ENCODE measurements at places on chromosomes 1 and 21.

DNA sequence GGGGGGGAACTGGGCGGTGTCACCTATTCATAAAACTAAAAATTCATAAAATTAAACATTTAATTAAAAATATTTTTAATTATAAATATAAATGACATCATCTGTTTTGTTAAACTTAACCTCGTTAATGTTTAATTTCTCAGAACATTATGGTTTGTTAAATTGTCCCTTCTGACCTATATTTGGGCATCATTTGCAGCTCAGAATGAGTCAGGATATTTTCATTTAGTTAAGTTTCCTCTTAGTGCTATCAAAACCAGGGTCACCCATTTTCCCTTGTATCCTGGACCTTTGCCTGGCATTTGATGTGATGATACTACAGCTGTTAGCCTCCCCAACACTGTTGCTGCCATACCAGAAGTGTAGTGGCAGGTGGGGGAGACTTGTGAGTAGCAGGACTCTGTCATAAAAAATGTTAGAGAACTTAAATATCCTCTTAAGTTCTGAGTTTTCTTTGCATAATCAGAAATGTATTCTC is 30.3 kb downstream of the TSNAX start:
- DNase-seq: no peak

DNA sequence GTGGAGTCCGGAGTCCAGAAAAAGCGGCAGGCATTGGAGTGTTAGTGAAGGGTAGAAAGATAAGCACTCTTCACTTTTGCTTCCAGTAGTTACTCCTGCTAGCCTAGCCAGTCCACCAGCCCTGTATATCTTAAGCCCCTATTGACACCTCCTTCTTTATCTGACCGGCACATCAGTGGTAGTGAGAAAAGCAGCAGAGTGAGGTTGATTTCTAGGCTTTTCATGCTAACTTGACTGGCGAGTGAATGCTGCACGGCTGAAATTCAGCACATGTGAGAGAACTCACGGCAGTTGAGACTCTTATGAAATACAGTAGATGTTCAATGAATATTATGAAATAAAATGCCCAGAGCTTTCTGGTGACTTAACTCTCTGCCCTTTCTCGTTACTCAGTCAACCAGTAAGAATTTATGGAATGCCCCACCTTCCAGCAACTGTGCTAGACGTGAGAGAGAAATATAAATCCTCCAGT is 128.2 kb downstream of the CACHD1 start:
- no peak for DNase-seq

DNA sequence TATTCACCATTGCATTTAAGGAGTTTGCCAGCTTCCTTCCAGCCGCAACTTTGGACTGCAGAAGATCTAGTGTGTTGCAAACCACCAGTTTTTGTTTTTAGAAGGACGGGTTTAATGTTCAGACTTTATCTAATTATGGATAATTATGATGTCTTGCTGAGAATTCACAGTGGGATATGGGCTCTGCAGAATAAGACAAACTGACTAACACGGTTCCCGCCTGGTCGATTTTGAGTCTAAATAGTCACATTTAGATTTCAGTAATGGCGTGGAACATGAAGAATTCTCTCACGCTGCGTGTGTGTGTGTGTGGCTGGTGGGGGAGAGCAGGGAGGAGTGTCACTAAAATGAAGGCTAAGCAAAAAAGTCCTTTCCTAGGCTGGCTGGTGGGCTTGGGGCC is 48.5 kb upstream of the DMRTB1 start:
- DNase-seq: no peak

- DNase-seq: no peak
Measured at GRCh38 chr1:41775956-41776585, 142.7 kb downstream of the HIVEP3 start.

DNA sequence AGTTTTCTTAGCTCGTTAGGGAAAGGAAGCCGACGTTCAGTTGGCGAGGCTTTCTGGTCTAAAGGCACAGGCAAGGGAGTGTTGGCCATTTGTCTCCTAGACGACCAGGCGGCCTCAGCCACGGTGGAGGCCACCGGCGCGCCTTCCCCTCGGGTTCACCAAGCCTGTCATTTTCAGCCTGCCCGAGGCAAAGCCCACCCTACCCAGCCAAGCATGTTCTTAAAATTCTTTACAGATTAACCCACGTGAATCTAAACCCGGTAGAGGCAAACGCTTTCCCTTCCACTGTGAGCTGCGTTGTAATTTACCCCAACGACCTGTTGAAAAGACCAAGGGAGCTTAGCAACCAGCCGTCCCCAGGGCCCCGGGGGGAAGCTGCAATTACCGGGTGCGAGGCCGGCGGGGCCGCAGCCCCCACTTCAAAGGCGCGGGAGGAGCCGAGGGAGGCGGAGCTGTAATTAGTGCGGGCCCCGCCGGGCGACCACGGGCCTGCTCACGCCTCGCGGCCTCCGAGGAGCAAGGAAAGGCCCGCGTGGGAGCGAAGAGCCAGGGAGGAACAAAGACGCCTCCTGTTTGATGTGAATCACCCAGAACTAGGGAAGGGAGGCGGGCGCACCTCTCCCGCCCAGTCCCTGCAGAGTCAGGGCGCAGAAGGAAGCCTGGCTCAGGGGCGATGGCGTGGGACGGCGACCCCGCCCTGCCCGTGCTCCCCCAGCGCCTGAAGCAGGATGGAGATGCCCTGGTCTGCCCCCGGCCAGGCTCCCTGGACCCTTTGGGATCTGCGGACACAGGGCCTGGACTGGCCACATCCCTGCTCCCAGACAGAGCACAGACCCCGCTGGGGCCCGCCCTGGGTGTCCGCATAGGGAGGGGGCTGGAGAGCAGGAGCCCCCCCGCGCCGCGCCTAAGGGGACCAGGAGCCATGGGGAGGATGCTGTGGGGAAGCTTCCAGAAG is 12.1 kb upstream of the TSPEAR start:
- DNase-seq: no peak

GRCh38 chr1:25208561-25209222 is 23.6 kb downstream of the SYF2 start:
- no peak for DNase-seq

GRCh38 chr1:93450321-93450720 is 2.4 kb downstream of the FNBP1L start:
- DNase-seq: no peak

DNA sequence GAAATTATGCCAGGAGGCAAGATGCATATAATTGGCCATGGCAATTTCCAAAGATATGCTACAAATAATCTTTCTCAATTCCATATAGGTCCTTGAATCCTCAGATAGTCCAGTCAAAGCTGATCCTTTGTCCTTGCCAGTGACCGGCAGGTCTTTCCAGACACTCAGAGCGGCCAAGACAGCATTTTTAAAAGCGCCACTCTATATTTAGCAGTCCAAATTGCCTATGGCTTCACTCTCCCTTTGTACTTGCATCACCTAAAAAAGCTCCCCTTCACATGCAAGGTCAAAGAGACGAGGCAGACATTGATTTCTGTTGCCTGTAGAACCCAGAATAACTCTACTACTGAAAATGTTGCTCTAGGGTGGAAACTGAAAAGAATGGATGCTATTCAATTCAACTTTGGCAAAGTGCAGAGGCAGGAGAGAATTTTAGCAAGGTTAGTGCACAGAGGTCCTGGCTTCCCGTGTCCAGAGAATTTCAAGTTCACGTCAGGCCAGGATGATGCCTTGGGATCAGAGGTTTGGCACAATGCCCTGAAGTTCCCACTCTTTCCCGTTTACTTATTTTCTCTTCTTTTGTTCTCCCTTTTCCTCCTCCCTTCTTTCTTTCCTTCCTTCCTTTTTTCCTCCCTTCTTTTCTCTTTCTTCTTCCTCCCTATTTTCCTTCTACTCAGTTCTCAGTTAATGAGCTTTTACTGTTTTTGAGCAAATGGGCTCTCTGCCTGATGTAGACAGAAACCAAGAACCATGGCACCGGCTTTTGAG is 108.5 kb downstream of the KCNK1 start:
- DNase-seq: no peak

DNA sequence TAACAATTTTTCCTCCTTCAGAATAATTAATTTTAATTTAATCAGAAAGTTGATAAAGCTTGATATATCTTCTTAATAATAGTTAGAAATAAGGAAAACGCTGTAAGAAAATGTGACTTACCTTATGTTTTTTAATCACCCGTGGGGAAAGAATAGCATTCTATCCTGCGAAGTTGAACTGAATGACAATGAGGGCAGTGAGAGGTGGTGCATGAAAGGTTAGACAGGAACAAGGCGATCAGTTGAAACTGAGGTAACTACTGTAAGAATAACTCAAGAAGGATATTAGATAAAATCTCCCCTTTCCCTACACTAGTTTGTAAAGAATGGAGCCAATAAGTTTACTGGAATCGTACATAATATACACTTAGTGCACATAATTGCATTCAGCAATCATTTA is 655.0 kb upstream of the NCAM2 start:
- no peak for DNase-seq

DNA sequence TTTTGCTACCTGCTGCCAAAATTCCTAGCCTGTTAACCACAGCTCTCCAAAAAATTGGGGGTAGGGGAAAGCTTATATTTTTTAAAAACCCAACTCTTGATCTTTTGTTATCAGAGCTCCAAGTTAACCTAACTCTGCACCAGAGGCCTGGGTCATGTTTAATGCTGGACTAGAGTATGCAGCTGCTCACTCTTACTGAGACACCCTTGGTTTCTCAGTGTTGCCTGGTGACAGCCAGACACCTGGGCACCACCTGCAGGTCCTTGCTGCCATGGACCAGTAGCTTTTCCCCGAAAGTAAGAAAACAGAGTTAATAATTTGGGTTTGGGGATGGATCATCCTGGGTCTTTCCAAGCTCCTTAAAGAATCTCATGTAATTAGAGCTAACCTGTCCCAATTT is 30.1 kb downstream of the KCNJ6 start:
- no peak for DNase-seq

DNA sequence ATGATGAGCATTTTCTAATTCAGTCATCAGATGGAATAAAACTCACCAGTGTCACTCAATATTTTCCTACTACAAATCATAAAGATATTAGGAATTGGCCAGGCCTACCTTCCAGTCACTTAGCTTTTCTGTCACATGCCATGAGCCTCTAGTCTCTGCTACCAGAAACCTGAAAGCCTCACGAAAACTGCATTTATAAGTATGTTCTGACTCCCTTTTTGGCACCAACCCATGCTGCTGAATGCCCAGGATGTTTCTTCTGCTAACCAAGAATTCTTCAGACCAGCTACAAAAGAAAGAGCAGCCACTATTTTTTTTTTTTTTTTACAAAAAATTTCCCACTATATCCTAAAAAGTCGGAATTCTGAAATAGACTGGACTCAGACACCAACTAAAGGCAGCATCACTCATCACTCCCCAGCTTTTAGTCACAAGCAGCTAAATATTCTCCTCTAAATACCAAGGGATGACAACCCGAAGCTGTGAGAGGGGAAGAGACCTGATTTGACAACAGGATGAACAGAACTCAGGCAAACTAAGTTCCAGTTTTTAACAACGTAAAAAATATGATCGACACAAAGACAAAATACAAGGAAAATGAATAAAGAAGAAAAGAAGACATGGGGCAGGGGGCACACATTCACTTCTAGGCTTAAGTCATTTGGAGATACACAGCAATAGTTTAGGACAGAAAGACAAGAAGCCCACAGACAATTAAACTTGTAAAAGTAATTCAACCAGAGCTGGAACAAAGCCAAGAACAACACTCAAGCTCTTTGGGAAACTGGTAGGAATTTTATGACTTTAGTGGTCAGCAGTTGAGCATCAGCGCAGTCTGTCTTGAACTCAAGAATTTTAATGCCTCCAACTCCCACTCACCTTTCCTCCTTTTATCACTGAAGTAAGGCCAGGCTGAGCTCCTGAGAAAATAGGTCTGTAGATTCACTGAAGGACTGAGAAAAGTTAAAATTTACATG is 1.7 kb downstream of the DCAF8 start:
- no peak for DNase-seq

DNA sequence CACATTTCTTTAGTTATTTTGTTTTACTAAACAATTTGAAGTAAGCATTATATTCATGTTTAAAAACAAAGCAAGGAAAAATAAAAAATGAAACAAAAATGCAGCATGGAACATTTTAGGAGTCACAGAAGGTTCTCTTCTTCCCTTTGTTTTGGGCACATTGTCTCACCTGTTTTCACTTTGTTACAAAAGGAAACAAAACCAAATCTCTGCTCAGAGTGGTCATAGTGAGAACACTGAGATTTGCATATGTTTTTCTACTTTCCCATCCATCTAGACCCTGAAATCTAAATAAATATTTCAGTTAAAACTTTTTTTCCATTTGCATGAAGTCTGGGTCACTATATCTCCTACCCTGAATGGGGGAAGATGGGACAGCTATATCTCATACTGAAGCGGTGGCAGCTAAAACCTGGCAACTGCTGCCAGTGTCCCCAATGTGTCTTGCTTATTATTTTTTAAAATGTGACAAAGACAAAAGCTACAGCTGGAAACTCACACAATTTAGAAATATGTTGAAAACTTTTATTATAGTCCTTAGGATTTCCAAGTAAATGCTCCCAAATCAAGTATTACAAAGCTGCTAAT is 3.5 kb downstream of the EXOC8 start:
- DNase-seq: no peak

GRCh38 chr1:24216276-24217074 is 29.4 kb upstream of the IFNLR1 start:
- DNase-seq: no peak

DNA sequence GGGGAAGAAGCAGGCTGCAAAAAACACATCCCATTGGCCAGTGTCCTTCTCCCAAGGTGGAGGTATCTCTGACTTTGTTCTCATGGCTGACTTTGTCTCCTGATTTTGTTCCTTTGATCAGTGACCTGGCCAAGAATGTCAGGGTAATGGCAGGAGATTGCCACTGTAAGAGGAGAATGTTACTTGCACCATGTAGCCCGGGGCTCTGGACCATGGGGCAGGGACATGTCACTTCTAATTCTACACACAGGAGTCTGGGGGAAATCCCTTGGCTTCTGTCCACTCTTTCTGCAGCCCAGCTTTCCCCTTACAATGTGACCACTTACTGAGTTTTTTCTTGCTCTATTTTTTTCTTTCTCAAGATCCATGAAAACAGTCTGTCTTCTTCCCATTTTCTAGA is 87.7 kb upstream of the LRRN2 start:
- no peak for DNase-seq

DNA sequence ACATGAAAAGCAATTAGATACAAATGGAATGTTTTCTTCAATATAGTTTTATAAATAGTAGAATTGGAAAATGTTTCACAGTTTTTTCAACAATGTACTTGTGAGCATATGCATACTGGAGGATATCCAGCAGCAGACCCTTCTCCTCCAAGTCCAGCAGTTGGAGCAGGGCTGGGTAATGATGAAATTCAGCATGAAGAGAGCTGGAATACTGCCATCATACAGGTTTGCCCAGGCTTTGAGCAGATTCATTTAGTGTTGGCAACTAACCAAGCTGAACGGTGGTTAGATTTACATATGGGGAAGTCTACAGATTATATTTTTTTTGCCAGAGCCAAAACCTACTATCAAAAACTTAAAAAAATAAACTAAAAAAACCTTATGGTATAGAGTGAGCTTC is 38.3 kb downstream of the WDR3 start:
- no peak for DNase-seq

DNA sequence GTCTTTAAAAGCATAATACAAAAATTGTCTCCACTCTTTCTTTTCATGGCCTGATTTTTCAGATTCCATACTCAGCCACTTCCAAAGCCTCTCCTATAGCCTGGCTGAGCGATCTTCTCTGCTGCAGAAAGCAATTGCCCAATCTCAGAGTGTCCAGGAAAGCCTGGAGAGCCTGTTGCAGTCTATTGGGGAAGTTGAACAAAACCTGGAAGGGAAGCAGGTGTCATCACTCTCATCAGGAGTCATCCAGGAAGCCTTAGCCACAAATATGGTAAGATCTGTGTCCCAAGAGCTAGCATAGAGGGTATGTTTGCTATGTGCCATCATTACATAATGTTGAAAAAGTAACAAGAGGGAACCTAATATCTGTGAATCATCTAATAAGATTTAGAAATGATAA is 130.7 kb upstream of the BMP8A start:
- no peak for DNase-seq

Measured in mucosa of descending colon (tissue), 3 donors.